ENCODE measurements at places on chromosomes 2 and 18.

DNA sequence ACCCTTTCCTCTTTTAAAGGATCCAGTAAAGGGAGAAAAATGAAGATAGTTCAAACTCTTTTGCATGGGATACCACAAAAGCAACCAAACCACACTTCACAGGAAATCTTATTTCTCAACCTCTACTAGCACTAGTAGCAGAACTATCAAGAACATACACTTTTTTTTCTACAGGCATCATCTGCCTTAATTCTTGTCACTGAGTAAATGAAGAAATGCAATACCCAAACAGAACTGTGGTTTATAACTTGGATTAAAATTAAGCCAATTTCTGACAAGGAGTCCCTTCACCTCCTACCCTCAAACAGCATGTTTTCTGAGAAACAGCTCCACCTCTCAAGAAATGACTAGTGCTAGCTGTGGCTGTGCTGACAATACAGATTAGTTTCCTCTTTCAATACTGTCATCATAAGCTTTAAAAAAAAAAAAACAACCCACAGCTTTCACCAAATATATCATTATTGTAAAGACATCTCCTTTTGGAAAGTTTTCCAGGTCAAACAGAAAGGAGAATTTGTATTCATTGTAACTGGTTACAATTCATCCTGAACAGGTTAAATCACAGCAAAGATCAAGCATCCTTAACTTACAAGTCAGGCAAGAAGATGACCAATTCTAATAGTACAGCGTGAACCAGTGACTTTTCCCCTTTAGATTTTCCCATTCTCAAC is 44.4 kb downstream of the PTPN2 start:
- DNase-seq: no peak

- DNase-seq: no peak
Measured at GRCh38 chr2:136086253-136087016, 31.5 kb downstream of the CXCR4 start.

GRCh38 chr2:38039121-38039910 is 36.6 kb downstream of the CYP1B1 start:
- no peak for DNase-seq

GRCh38 chr2:53510401-53510800 is 257.2 kb upstream of the CHAC2 start:
- no peak for DNase-seq

- DNase-seq: no peak
Measured at GRCh38 chr2:109474319-109474825, 139.4 kb downstream of the SEPTIN10 start.

- DNase-seq: no peak
Measured at GRCh38 chr18:32174719-32175118, 15.1 kb upstream of the MEP1B start.

GRCh38 chr2:219003979-219004378 is 10.8 kb upstream of the CRYBA2 start:
- no peak for DNase-seq

GRCh38 chr2:71862921-71863320 is 284.7 kb downstream of the CYP26B1 start:
- DNase-seq: no peak

DNA sequence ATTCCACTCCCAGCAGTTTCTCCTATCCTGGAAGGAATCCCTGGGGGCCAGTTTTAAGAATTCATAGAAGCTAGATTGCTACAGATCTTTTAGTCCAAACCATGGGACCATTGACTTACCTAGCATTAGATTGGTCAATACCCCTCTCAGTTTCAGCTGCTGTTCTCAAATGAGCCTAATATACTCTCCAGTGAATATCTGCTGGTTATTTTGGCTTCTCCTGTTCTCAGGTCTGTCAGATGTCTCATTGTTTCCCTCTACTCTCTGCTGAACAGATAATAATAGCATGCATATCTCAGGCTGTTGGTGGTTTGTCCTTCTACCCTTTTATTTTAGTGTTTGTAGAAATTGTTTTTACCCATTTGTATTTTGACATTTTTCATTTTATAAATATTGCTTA is 99.5 kb downstream of the FHOD3 start:
- no peak for DNase-seq

DNA sequence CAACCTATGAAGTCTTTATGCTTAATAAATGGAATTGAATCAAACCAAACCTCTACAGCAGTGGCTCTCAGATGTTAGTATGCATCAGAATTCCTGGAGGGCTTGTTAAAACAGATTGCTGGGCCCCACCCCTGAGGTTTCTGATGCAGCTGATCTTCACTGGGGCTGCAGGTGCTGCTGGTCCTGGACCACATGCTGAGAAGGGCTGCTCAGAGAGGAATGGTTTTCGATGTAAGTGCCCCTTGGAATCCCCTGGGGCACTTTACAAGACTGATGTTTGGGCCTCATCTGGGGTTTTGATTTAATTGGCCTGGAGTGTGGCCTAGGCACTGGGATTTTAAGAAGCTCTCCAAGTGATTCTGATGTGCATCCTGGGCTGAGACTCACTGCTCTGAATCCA is 403.8 kb upstream of the HS6ST1 start:
- no peak for DNase-seq

DNA sequence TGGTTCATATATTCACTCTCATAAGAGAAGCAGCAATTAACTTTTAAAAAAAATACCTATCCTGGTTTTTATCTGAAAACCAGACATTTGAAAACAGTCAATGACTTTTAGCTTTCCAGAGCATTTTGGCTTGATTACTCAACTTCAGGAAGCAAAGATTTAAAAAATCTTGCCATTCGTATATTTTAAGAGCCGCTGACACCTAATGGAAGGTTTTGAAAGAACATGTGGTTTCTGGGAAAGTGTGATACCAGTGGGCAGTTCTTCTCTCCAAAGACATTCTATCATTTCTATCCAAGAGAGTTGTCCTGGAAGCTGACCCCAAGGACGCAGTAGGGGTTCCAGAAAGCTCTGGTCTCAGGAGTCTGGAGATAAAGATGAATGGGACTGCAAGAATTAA is 234.7 kb downstream of the TTC32 start:
- DNase-seq: no peak

DNA sequence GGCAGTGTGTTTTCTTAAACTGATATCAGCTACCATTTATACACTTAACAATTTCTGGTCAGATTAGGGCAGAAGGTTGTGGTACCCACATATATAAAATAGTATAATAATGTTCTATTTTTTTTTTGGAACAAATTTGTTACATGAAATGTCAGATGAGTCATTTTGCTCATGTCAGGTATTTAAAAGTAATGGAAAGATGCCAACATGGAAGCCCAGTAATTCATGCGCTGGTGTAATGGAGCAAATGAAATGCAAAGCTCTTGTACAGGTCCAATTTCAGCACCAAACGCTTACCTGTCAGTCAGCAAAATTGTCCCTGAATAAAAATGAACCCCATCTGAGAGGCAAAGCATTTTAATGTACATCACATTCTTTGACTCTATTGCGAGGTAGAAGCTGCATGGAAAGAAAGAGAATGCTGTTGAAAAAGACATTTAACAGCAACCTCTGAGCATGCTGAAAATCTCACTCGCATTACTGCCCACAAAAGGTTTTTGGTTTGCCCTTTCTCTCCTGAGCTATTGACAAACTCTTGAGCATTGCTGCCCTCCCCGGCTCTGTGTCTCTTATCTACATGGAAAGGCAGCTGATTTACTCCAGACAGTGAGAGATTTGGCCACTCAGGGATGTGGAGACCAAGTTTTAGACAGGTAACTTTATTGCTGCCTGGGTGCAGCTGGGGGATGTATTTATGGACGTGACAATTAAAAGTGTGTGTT is 217.5 kb downstream of the CAMKMT start:
- DNase-seq: no peak

GRCh38 chr2:64686283-64686956 is 32.7 kb upstream of the SERTAD2 start:
- no peak for DNase-seq

- no peak for DNase-seq
Measured at GRCh38 chr2:202124286-202124685, 51.2 kb downstream of the KIAA2012 start.

DNA sequence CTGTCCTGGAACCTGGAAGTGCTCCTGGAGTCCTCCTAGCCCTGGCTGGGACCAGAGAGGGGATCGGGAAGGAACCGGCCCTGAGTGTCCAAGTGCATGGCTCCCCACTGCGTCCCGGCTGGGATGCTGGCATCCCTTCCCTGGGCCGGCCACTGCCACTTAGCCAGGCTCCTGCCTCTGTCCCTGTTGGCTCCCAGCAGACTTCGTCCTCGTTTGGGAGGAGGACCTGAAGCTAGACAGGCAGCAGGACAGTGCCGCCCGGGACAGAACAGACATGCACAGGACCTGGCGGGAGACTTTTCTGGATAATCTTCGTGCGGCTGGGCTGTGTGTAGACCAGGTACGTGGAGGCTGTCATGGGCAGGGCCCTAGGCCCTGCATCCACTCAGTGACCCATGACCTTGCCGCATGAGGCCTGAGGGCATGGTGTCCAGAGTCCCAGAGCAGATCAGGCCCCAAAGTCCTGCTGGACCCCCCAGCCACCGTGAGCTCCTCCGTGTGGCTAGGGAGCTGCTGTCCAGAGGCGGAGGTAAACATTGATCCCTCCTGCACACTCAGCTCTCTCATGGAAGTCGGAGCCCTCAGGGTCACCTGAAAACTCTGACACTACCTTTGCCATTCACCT is 7.1 kb downstream of the ANO7 start:
- DNase-seq: no peak

DNA sequence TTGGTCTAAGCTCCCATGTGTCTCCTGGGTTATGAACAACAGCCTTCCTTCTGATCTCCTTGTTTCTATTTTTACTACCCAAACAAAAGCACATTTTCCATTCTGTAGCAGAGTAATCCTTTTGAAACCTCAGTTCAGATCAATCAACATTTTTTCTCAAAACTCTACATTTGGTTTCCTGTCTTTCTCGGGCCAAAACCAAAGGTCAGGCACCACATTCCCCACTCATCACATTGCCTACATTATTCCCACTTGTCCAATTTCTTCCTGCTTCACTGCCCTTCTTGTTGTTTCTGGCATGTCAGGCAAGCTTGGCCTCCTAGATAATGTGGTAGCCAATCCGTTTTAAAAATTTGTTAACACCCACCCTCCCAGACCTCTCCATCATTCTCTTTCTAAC is 196.8 kb downstream of the PPP1R1C start:
- no peak for DNase-seq

DNA sequence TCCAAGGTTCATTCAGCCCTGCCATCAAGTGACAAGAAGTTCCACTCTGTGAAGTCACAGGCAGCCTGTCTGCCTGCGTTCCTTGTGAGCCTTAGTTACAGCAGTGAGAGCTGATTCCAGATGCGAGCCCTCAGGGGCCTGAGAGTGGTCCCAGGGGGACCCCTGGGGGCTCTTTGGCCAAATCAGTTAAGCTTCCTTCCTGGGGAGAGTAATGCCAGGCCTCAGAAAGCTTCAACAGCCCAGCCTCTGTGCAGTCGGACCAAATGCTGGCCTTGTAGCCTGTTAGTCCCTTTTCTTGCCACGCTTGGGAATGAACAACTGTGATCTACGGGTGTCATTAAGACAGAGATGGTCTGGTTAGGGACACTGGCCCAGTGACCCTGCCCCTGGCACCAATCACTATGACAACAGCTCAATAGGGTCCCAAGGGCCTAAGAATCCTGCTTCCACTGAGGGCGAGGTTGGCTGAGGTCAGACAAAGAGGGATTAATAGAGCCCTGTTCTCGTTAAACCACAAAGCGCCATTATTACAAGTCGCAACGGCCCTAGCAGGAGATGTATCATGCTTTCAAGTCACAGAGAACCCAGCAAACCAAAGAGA is 50.9 kb downstream of the HS1BP3 start:
- DNase-seq: no peak

DNA sequence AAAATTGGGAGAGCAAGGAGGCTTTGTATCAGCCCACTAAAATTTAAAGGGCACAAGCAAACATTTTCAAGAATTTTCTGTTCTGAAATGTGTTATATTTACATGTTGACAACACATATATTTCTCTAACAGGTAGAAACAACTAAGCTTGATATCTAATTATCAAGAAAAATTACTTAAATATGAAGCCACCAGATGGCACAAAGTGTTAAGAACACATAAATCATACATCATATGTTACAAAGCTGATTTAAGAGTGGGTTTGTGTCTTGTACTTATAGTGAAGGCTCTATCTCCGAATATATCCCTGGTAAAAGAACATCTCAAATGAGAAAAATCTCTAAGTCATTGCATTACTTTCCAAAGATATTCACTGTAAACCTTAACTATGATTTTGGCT is 19.6 kb upstream of the CREB1 start:
- DNase-seq: no peak

GRCh38 chr2:45085487-45085886 is 76.2 kb upstream of the SIX2 start:
- no peak for DNase-seq

GRCh38 chr2:197268786-197269584 is 41.6 kb downstream of the ANKRD44 start:
- DNase-seq: no peak

GRCh38 chr2:218295029-218295428 is 2.7 kb upstream of the TMBIM1 start:
- DNase-seq: no peak

DNA sequence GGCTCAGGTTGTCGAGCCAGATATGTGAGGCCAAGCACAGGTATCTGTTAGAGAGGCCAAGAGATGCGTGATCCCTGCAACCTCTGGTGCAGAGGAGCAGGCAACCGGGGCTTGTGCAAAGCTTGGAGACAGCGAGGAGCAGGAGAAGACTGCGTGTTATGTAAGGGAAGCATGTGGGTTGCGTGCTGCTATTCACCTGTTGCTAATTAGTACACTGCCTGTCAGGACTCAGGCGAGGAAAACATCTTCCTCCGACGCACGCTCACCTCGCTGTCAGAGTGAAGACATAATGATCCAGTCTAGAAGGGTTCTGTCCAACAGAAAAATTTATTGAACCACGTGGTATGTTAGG is 102.5 kb downstream of the HNRNPLL start:
- DNase-seq: no peak

GRCh38 chr2:221492636-221493035 is 79.5 kb downstream of the EPHA4 start:
- DNase-seq: no peak

DNA sequence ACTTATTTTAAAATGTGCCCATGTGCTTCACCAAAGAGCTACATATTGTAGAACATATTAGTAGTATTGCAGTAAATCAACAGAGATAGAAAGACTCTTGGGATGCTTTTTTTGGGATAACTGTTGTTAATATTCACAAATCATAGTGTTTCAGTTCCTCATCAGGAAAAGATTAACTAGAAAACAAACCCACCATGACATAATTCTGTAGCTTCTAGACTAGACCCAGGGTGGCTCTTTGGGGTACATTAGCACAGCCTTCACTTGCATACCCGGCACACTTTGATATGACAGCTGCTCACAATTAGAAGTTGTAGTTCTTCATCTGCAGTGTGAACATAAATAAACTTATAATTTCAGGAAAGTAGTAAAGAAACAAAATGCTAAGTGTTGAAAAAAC is 154.2 kb downstream of the ATP9B start:
- no peak for DNase-seq

DNA sequence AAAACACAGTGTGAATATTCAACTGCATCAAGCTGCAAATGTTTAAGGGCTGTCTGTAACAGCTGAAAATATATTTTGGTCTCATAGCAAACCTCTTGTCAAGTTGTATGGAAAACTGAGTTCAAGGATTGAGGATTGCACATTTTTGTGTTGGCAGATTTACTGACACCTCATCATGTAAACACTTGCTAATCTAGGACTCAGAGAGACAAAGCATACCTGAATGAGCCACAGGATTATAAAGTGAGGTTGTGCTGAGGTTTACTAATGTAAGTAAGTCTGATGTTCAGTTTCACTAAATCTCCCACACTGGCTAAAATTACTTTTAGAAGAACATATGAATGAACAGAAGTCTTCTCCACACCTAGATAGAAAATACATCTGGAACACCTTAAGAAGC is 1993.1 kb upstream of the CELF4 start:
- no peak for DNase-seq

GRCh38 chr2:34011684-34012083 is 412.6 kb upstream of the FAM98A start:
- DNase-seq: no peak
